ENCODE measurements at places on chromosomes 11 and 22.

- no peak for DNase-seq
Observed at GRCh38 chr11:122287401-122287800, 171.4 kb upstream of the BLID start.

- peak; percentile 56 for DNase-seq
Observed at GRCh38 chr11:119474682-119475596, 52.0 kb upstream of the THY1 start.

DNA sequence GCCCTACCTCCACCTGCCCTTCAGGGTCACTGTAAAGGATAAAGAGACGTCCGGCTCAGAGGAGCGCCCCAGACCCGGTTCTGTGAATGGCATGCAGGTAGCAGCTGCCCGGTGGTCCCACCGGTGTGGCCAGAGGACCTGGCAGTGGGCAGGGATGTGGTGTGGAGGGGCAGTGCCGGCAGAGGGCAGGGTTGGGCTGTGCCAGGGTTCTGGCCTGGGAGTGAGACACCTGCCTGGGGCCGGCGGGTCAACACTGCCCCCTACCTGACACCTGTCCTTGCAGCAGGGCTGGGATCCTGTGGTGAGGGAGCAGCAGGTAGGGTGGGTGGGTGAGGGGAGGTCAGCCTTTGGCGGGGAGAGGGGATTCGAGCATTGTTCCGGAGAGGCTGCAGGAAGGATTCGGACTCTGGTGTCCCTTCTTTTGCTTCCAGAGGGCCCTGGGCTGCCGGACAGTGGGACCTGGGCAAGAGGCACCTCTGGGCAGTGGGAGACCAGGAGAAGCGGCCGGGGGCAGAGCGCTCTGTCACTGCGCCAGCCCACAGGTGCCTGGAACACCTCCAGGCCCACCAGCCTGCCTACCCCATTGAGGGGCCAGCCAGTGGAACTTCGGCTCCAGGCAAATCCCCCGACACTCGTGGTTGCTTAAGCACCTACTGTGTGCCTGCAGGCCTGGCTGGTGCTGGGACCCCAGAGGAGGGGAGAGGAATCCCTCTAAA, 1.6 kb upstream of the PHLDA2 start:
- peak; percentile 39 for DNase-seq

DNA sequence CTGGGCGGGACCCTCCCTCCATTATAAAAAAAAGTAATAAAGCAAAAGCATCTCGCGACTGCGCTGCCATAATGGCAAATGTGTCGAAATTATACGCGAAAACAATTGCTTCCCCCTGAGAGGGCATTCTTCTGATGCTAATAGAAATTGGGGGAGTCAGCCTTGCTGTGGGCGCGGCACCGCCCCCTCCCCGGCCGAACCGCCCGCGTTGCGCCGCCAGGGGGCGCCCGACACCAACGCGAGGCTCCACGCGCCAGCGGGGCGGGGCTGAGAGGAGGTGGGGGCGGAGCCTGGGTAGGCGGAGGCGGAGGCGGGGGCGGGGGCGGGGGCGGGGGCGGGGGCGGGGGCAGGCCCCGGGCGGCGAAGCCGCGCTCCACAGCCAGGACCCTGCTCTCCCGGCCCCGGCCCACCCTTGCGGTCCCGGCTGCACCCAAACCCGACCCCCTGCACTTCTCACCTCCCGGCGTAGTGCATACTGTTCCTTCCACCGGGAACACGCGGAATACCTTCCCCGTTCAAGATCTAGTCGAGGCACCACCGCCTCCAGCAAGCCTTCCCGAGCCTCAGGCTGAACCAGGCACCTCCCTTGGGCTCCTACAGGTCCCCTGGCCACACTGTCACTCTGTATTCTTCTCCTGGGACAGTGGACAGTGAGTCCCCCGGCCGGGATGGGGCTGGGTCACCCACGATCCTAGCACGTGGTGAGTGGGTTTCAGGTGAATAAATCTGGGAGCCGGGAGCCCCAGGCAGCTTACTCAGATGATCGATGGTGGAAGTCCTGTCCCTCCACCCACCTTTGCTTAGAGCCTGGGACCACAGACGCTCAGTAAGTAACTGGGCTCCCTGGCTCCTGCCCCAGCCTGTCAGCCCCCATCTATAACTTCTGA, 15.5 kb upstream of the UPK3A start:
- DNase-seq: peak; percentile 65

- DNase-seq: no peak
Observed at GRCh38 chr11:81749245-81749644, 984.4 kb downstream of the FAM181B start.

DNA sequence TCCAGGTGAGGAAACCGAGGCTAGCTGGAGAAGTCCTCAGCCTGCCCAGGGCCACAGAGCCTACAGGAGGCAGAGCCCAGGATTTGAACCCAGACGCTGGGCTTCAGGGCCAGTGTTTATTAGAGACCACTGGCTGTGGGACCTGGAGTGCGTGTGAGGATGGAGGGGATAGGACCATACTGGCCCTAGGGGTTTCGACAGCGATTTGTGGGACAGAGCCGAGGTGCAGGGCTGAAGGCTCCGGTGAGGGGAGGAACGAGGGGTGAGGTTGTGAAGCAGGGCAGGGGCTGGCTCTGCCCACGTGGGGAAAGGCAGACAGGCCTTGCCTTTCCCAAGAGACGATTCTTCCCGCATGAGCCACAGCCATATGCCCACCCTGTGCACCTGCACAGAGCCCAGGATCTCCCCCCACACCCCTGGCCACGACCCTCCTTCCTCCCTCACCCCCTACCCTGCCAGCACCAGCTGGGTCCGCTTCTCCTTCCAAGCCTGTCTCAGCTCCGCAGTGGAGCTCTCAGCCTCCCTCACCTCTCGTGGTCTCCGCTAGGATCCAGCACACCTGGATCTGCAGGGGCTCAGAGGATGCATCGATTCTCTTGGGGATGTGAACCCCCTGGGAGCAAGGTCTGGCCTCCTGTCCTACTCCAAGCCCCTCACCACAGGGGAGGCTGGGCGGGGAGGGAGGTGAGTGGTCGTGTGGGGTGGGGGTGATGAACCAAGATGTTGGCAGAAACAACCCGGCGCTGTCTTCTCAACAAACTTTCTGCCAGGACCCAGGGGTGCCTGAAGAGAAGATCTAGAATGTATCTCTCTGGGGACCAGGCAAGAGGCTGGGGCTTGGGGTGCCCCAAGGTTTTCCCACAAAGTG, 58.4 kb downstream of the RTL6 start:
- no peak for DNase-seq

DNA sequence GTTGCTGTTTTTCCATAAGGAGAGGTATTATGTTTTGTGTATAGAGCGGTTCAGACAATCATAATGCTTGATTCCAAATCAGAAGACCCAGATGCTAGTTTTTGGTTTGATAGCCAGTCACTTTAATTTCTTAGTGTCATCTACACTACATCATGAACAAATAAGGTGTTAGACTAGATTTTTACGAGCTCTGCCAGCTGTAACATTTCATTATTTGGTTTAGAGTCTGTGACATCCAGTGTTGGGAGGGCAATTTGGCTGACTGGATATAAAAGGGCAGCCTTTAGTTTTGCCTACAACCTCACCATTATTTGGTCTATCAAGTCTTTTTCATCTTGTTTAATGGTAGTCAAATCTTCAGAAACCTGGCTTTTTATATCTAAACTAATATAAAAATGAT, 30.2 kb upstream of the FBXO3 start:
- no peak for DNase-seq

DNA sequence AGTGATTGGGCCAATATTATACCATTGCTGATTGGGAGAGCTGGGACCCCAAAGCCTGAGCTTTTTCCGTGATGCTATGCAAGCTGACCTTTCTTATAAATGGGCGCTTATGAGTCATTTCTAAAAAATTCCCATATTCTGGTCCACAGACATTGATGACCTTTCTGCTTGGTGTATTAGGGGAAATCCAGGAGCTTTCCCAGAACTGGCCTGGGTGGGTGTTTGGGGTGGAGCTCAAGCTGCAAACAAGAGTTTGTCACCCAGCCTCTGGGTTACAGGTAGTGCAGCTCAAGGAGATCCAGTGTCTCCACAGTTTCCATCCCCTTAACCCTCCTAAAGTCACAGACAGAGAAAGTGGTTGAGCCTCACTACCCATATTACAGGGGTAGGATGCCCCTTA, 67.7 kb downstream of the CCDC81 start:
- DNase-seq: no peak

GRCh38 chr11:22337596-22338485, at the start of gene SLC17A6:
Gene SLC17A6, plus strand, starts transcription at chr11:22338381. Its CDS starts 153 bp downstream, at chr11:22338534.
- DNase-seq: peak; percentile 37

DNA sequence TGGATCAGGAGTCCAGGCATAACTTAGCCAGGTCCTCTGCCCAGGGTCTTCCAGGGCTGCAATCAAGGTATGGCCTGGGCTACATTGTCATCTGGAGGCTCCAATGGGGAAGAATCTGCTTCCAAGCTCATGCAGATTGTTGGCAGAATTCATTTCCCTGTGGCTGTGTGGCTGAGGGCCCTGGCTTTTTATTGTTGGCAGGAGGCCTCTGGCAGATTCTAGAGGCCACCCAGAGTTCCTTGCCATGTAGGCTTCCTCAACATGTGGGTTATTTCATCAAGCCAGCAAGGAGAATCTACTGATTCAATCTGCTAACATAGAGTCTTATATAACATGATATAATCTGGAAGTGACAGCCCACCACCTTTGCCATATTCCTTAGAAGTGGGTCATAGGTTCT, 16.4 kb upstream of the EP300 start:
- DNase-seq: no peak

GRCh38 chr11:61816736-61817455, at the start of gene FADS1:
Gene FADS1, minus strand, starts transcription at chr11:61817003. Its CDS starts 74 bp downstream, at chr11:61816929.
- DNase-seq: peak; percentile 96

- no peak for DNase-seq
Observed at GRCh38 chr11:13229711-13230318, 47.8 kb upstream of the BMAL1 start.

- no peak for DNase-seq
Observed at GRCh38 chr11:5363679-5364078, 12.4 kb downstream of the OR51B6 start.

- DNase-seq: no peak
Observed at GRCh38 chr22:23124611-23125511, 16.9 kb downstream of the RSPH14 start.

DNA sequence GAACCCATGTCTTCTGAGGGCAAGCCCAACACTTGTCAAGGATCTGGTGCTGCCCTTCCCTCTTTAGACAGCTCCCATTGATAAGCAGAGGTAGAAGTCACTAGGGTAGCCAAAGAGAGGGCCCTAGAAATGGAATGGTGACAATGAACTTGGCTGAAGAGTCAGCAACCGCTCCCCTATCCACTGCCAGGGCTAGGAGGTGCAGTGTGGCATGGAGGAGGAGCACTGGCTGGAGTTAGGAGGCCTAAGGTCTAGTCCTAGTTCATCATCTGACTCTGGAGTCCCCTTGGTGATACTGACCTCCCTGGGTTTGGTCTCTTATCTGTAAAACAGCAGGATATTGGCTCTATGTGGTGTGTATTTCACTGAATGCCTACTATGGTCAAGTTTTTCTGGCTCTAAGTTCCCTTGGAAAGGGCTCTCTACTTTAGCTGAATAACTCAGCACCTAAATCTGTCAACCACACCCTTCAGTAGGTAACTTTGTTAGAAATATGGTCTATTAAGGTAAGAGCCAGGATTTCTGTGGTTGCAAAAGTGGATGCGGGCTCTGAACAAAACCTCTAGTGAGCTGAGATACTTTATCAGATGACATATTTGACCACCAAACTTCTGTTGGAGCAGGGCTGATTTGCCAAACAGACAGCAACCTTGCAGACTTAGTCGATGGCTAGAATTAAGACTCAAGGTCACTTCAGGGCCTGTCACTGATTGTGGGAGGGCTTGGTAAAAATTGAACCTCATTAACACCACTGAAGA, 10.5 kb downstream of the TIMP3 start:
- peak; percentile 54 for DNase-seq

DNA sequence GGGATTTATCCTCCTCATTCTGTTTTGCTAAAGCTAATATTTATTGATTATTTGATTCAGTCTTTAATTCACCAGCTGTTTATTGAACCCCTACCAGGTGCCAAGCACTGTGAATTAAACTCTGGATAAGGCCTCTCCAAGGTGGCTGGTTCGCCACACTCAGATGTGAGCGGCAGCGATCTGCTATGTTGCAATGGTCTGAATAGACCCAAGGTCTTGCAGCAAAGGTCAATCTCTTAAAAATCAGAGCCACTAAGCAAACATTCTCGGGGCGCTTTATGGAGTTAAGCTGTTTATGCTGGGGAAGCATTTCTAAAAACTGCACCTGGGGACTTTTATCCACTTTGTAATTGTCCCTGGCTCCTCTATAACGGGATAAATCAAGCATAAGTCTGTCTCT, 10.5 kb upstream of the TSPAN18 start:
- DNase-seq: no peak

GRCh38 chr11:96197103-96197502, 145.9 kb downstream of the MAML2 start:
- DNase-seq: no peak

- DNase-seq: no peak
Observed at GRCh38 chr11:115502636-115503082, 1.6 kb downstream of the CADM1 start.

GRCh38 chr11:113773092-113773415, 438 bp downstream of the ZW10 start:
- peak; percentile 21 for DNase-seq

GRCh38 chr22:47606426-47606825, 844.0 kb downstream of the TBC1D22A start:
- no peak for DNase-seq

GRCh38 chr11:6502382-6502781, 5.3 kb downstream of the DNHD1 start:
- no peak for DNase-seq

GRCh38 chr11:33685082-33685481, 15.5 kb downstream of the C11orf91 start:
- no peak for DNase-seq

- no peak for DNase-seq
Observed at GRCh38 chr11:102522312-102523188, 8.0 kb downstream of the MMP7 start.

- no peak for DNase-seq
Observed at GRCh38 chr11:71333473-71333872, 81.1 kb upstream of the SHANK2 start.

GRCh38 chr22:42080287-42080686, 787 bp downstream of the SMDT1 start:
- DNase-seq: peak; percentile 35

DNA sequence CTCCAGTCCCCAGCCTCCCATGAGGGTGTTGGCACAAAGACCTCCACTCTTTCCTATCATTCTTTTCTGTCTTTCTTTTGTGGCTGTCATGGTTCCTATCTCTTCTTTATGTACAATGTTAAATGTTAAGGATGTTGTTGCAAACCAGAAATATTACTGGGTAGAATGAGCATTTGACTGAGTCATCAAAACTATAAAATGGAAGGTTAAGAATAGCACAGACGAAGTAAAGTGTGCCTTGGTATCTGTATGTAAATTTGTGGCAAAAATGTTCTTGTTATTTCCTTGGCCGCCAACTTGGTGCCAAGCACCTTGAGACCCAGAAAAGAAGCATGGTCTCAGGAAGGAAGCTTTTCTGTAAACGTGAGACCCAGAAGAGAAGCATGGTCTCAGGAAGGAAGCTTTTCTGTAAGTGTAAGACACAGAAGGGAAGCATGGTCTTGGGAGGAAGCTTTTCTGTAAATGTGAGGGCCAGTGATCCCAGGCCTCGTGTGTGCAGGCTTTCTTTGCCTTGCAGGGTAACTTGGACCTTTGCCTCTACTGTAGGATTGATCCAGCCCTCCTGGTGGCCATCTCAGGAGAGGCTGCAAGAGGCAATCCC, 6.7 kb upstream of the PKP3 start:
- DNase-seq: no peak

Measured in hematopoietic multipotent progenitor cell treated with erythropoietin and hydrocortisone succinate and interleukin-3 and kit ligand, for 8 days (in vitro differentiated cells).